ENCODE measurements at places on chromosomes 4 and X. TPM values are rescaled to one million over a fixed set of nuclear protein-coding genes. Genes with fewer than 3 reads are reported as not detected.

GRCh38 chr4:184854673-184855072 lies 28.9 kb upstream of the ACSL1 start:
- DNase-seq: no peak

DNA sequence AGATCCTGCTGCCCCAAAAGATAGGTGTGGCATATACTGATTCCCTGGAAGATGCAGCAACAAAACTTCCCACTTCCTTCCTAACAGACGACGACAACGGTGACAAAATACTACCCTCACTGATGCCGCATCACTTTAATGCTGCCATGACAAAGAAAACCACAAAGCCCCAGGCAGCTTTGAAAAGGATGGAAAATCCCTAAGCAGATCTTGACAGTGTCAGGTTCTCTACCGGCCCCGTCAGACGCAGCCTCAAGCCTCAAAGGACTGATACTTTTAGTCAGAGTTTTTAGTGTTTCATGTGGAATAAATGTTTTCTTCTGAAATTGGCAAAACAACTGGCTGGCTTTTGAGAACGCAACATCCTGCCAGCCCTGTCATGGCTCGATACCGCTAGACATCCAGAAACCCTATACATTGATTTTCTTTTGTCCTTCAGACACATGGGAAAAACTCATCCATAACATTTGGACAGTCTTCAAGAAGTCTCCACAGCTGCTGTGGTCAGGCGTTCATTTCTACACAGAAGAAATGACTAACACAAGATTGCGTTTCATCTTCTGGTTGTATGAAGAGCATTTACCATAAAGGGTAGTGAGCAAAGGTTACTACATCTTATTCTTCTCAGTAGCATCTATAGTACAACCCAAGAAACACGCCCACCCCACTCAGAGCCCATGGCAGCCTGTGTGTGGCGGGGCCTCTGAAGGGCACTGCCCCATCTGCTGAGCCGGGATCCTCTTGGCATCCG lies 60.1 kb downstream of the GATB start:
- no peak for DNase-seq

GRCh38 chrX:7542587-7543380 lies 300.2 kb upstream of the VCX start:
- no peak for DNase-seq

GRCh38 chrX:11422525-11422857 lies 129.3 kb downstream of the AMELX start:
- no peak for DNase-seq

The ARSD gene
- 25.0 TPM for polyA plus RNA-seq

- DNase-seq: no peak
These were observed 220.5 kb upstream of the HTR2C start for GRCh38 chrX:114363346-114363745.

GRCh38 chr4:154617820-154618317 lies 5.4 kb upstream of the FGG start:
- DNase-seq: no peak

The RNF212 gene
- 12.0 TPM for polyA plus RNA-seq

- no peak for DNase-seq
These were observed 45.5 kb upstream of the CLNK start for GRCh38 chr4:10730019-10730418.

DNA sequence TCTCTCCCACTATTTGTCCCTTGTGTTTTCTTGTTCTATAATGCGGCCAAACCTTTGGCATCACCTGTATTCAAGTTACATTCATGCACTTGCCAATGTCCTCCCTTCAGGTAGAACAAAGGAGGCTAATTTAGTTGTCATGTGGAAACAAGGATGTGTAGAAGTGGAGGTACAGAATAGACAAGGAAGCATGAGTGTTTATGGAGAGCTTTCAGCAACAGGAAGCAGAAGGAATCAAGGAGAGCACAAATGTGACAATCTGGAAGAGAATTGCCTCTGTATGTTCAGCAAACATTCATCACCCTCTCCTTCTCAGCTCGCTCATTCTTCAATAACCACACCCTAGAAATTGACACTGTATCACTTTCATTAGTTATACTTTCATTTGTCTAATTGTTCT lies 103.4 kb downstream of the SLC7A11 start:
- DNase-seq: no peak

The KIF4A gene
- 4.2 TPM for polyA plus RNA-seq

The TMPRSS11A gene
- not detected for polyA plus RNA-seq

The TSC22D3 gene
- 647 TPM for polyA plus RNA-seq

The FAM9B gene
- not detected for polyA plus RNA-seq

The CSN2 gene
- polyA plus RNA-seq: not detected

DNA sequence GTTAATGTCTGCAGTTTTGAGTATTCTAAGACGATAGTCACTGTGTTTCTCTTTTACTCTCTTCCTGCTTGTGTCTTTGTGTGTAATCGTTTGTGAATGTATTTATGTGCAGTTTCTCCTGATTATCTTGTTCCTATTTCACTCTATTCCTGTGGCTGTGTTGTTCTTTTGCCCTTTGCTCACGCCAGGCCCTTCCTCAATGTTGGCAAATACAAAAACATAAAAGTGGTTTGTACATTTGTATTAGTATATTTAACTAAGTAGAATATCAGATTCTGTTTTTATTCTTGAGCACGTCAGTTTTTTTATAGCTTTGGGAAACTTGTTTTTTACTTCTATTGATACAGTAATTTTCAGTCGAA lies 107.6 kb upstream of the BMPR1B start:
- no peak for DNase-seq

GRCh38 chr4:22019676-22020075 lies 71.1 kb upstream of the KCNIP4 start:
- DNase-seq: no peak

The FABP2 gene
- polyA plus RNA-seq: 7.0 TPM

- DNase-seq: no peak
These were observed 37.8 kb downstream of the CLDN34 start for GRCh38 chrX:10004832-10005475.

The CCDC160 gene
- 1.9 TPM for polyA plus RNA-seq

GRCh38 chrX:16199343-16199742 lies 32.1 kb downstream of the MAGEB17 start:
- no peak for DNase-seq

DNA sequence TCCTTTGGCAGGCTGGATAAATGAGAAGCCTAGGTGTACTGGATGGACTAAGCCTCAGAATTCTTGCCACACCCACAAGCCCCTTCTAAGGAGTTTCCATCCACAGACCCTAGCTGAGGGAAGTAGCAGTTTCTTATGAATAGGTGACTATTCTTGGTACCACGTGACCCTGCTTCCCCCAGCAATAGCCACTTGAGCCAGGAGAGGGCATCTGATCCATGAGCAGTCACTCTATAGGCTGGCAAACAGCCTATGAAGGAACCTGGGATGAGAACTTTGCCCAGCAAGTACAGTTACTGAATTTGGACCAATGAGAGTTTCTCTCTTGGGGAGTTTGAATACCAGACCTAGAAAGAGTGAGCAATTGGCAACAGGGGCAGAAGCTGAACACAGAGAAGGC lies 84.0 kb downstream of the RTL9 start:
- DNase-seq: peak; percentile 37

GRCh38 chr4:85928775-85929591 lies 430.9 kb downstream of the MAPK10 start:
- DNase-seq: peak; percentile 44

DNA sequence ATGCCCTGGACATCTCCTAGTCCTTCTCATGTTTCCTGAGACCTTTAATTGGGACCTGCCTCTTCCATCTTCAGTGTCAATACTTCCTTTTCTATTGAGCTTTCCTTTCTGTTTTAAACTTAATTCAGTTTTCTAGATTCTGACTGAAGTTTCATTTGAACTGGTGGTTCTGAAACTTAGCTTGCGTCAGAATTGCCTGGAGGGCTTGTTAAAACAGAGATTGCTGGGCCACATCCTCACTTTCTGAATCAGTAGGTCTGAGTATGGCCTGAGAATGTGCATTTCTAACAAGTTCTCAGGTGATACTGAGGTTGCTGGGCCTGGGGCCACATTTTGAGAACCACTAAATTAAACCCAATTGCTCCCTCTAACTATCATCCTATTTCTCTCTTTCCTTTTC lies 152.1 kb upstream of the DGKK start:
- no peak for DNase-seq

The PPP3CA gene
- polyA plus RNA-seq: 15.6 TPM

DNA sequence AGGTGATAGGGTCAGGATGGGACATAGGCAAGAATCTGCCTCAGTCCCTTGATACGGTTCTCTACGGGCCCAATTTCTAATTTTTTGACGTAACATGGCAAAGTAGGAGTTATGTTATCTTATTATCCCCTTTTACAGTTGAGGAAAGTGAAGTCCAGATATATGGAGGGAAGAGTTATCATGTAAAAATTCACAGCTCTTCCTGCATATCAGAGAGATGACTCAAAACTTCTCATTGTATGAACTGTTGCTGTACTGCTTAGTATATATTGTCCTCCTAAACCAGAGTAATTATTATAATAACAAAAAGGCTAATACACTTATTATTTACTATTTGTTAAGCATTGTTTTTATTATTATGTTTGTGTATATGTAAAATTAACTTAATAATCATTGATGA lies 260.5 kb upstream of the IGFBP7 start:
- no peak for DNase-seq

The RTL5 gene
- polyA plus RNA-seq: 1.5 TPM

DNA sequence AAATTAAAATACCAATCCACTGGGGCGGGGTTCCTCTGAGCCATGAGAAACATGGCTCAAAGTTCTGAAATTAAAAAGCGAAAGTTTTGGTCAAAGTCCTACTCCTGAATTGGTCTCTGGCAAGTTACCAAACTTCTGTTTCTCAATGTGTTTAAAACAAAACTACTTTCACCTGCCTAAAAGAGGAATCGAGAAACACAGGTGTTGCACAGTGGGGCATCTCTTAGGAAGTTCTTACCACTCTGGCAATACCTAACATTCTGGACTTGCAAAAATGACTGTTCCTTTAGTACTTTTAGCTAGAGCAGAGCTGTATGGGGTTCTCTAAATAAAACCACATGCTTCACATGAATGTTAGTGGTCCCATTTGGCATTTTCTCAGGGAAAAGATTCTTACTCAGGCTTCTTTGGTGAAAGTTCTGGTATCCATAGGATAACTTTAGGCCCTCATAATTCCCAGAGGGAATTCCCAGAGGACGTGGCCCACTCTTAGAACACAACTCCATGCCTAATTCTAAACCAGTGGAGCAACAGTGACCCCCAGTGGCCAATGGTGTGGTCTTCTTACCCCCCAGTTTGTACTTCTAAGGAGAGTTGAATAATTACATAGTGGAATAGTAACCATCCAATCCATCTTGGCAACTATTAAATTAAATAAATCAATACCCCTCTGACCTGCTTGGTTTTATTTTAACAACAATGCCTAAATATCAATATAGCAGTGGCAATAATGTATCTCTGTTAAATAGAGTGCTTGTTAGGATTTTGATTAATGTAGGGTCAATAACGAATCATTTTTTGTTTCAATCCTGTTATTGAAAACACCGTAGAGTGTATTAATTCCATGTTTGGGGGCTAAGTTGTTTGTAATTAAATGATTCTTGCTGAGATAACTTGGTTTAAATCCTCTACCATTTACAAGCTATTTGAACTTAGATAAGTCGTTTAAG lies 21.9 kb downstream of the BMP3 start:
- peak; percentile 75 for DNase-seq

The AFP gene
- polyA plus RNA-seq: 11,518 TPM

- peak; percentile 89 for DNase-seq
These were observed 1.0 kb downstream of the PDE5A start for GRCh38 chr4:119627267-119628255.

- peak; percentile 72 for DNase-seq
These were observed 73.5 kb upstream of the RAP2C start for GRCh38 chrX:132292793-132293192.

- DNase-seq: no peak
These were observed 14.8 kb downstream of the PJA1 start for GRCh38 chrX:69150281-69150960.

DNA sequence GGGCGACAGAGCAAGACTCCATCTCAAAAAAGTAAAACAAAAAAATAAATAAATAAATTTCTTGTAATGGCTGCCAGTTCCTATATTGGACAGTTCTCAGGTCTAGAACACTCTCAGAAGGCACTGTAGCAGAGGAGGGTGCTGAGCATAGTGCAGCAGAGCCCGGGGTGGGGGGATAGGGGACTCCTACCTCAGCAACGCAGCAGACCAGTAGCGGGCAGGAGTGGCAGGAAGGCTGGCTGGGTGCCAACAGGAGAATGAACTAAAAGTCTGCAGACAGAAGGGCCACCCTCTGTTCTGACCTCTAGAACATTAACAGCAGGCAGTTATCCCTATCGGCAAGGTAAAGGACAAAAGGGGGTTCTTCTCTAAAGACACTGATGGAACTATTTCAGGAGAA lies 20.2 kb downstream of the PDK3 start:
- DNase-seq: no peak

All from hepatocyte (in vitro differentiated cells).